ENCODE measurements at places on chromosomes 6 and 20.

DNA sequence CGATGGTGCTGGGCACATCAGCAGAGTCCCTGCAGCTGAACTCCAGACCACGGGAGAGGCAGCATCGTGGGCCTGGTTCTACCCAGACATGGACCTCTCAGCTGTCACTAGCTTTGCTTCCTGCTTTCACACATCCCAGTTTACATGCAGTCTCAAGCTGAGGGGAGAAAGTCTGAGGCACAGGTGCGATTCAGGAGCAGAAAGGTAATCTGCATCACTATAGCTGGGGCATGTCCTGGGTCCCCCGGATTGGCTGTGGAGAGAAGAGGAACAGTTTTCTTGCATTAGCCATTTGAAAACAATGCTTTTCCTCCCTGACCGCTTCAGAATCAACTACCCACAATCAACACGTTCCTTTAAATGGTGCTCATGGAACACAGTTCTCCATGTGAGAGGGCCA, 59.9 kb downstream of the PLAGL1 start:
- no peaks in the 10 kb centered on the region for H3K27me3 ChIP-seq
- no peaks in the 10 kb centered on the region for H3K4me1 ChIP-seq
- H3K27ac ChIP-seq: no peak overlapping the region
- peaks cover 7% of the 10 kb centered on the region for H3K36me3 ChIP-seq
- H3K4me3 ChIP-seq: no peak overlapping the region

DNA sequence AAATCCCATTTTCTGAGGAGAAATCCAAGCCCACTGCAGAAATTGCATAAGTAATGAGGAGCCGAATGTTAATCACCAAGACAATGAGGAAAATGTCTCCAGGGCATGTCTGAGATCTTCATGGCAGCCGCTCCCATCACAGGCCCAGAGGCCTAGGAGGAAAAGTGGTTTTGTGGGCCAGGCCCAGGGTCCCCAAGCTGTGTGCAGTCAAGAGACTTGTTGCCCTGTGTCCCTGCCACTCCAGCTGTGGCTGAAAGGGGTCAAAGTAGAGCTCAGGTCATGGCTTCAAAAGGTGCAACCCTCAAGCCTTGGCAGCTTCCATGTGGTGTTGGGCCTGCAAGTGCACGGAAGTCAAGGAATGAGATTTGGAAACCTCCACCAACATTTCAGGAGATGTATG, 276.6 kb downstream of the KHDRBS2 start:
- no peaks in the 10 kb centered on the region for H3K27me3 ChIP-seq
- H3K27ac ChIP-seq: no peak overlapping the region
- no peaks in the 10 kb centered on the region for H3K36me3 ChIP-seq
- no peak for DNase-seq
- no peak overlapping the region for H3K4me3 ChIP-seq

DNA sequence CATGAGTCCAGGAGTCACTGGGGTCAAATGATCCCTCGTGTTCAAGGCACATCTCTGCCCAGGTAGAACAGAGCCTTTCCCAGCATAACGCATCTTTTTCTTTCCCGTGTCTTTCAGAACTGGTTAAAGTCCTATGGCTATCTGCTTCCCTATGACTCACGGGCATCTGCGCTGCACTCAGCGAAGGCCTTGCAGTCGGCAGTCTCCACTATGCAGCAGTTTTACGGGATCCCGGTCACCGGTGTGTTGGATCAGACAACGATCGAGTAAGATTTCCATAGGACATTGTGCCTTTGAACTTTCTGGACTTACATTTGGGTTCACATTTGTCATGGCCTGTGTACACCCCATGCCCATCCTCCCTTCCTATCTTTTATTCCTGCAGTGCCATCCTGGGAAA, 20.2 kb downstream of the MMP24 start:
- H3K27me3 ChIP-seq: no peaks in the 10 kb centered on the region
- H3K4me1 ChIP-seq: peaks cover 11% of the 10 kb centered on the region
- H3K27ac ChIP-seq: no peak overlapping the region
- no peak for DNase-seq
- no peaks in the 10 kb centered on the region for H3K36me3 ChIP-seq

- H3K4me3 ChIP-seq: no peak overlapping the region
- H3K27ac ChIP-seq: no peak overlapping the region
- peaks cover 25% of the 10 kb centered on the region for H3K4me1 ChIP-seq
- H3K27me3 ChIP-seq: no peaks in the 10 kb centered on the region
- DNase-seq: no peak
Measured at GRCh38 chr20:43717616-43717995, 9.2 kb downstream of the GTSF1L start.

DNA sequence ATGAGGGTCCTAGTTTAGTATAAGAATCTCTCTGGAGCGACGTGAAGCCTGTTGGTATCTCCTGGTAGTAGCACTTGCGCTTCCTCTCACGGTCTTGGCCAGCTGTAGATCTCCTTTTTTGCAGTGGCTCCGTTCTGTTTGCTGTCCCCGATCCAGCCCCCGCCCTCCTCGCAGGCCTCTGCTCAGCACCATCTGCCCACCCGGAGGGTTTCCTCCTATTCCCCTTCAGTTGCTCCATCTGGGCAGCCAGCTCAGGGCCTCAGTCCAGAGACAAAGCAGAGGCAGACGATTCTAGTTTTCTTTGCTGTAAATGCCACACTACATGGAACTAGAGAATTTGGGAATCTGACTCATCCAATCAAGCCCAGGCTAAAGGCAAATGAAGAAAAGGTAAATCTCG, 126.6 kb downstream of the TIAM2 start:
- peaks cover 4% of the 10 kb centered on the region for H3K27me3 ChIP-seq
- H3K27ac ChIP-seq: no peak overlapping the region
- no peak for DNase-seq
- H3K36me3 ChIP-seq: no peaks in the 10 kb centered on the region

DNA sequence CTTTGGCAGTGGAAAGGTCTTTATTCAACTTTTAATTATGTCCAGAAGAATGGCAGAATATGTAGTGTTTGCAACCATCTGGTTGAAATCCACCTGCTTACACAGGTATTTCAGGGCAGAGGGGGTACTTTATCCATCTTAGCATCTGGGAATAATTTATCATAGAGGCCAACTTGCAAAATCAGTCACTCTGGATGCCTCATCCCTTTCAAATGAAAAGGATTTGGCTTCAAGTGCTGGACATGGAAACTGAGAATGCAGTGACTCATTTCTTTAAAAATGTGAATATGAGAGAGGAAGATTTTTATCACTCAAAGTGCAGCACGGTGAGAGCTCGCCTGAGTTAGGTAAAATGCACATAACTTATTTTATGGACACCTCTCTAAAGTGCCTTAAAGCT, 758.3 kb downstream of the KIF16B start:
- no peak overlapping the region for H3K4me3 ChIP-seq
- H3K27me3 ChIP-seq: no peaks in the 10 kb centered on the region
- no peak for DNase-seq
- H3K27ac ChIP-seq: no peak overlapping the region

- no peaks in the 10 kb centered on the region for H3K4me1 ChIP-seq
- H3K27me3 ChIP-seq: no peaks in the 10 kb centered on the region
- no peak overlapping the region for H3K4me3 ChIP-seq
- H3K36me3 ChIP-seq: no peaks in the 10 kb centered on the region
Measured at GRCh38 chr20:44450281-44450889, 25.3 kb upstream of the TTPAL start.

DNA sequence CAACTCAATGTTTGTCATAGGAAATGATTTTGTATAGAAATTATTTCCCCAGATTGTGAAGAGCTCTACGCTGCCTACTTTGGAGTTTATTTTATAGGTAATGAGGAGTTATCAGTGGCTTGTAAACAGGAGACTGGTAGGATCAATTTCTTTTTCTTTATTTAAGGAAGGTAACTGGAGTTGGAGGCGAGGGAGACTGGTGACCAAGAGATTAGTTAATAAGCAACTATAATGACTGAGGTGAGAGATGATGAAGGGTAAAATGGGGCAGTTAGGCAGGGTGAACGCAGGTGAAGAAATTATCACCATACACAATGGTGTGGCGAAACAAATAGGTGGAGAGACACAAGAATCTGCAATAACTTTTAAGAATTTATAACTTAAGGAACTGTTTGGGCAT, 100.2 kb downstream of the PRKN start:
- H3K4me1 ChIP-seq: no peaks in the 10 kb centered on the region
- peaks cover 13% of the 10 kb centered on the region for H3K36me3 ChIP-seq
- no peaks in the 10 kb centered on the region for H3K27me3 ChIP-seq

DNA sequence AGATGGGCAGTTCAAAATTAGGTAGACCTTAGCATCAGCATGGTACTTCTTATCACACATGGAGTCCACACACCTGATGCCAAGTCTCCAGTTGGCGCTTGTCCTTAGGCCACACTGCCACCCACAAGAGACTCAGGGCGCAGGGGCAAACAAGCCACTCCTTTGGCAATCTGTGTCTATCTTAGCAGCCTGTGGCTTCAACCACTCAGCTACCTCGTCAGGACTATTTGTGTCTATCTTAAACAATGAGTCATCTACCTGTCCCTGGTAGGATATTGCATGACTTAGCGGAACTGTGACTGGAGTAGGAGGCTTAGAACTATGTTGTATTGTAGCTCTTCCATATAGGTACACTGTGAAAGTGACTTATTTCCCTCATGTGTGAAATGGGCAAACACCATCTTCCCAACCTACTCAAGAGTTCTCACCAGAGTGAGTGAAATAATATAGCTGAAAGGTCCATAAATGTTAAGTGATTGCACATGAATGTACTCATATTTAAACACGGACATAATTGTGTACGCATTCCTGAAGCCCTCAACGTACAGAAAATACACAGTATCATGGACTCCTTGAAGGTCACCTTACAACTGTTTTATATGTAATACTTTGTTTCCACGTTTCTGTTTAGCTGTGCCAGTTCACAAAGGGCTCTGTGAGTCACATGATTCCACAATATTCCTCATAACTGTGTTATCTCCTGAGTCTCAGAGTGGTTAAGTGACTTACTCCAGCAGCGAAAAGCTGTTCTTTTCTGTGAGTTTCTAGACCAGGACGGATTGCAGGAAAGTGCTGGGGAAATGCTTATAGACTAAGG, 1.6 kb downstream of the TRIM27 start:
- no peak for DNase-seq
- peaks cover 35% of the 10 kb centered on the region for H3K4me1 ChIP-seq
- H3K36me3 ChIP-seq: peaks cover 48% of the 10 kb centered on the region
- peak overlapping the region; percentile 94 for H3K4me3 ChIP-seq

GRCh38 chr6:149158076-149158475, 159.4 kb upstream of the TAB2 start:
- peaks cover 11% of the 10 kb centered on the region for H3K36me3 ChIP-seq
- no peak overlapping the region for H3K27ac ChIP-seq
- peaks cover 17% of the 10 kb centered on the region for H3K4me1 ChIP-seq
- H3K27me3 ChIP-seq: no peaks in the 10 kb centered on the region
- DNase-seq: no peak

DNA sequence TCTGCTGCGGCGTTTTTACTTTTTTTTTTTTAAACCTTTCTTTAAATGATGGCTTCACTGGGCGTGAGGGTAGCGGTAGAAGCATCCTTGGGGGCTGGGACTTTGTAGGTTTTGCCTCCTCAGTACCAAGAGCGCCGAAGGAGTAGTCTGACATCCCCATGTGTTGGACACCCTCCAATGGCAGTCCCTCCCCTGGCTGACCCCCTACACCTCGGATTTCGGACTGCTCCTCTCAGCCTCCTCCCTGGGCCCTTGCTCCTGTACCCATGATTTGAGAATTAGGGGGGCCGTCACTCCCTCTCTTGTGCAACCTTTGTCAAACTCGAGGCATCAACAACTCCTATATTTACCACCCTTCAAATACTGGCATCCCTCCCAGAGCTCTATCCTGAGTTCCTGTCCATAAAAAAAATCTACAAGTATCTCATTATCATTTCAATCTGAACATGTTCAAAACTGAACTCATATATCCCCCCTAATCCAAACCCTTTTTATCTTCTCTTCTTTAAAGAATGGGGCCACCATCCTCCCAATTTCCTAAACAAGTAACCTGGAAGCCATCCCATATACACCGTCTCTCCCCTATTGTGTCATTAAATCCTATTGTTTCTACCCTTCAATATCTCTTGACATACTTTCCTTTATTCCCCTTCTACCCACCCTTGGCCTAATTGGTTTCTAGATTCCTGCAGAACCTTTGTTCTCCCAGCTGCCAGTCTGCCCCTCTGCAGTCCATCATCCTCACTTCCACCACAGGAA, 1.2 kb upstream of the ARFGEF3 start:
- H3K27ac ChIP-seq: no peak overlapping the region
- no peak for DNase-seq
- H3K36me3 ChIP-seq: no peaks in the 10 kb centered on the region

DNA sequence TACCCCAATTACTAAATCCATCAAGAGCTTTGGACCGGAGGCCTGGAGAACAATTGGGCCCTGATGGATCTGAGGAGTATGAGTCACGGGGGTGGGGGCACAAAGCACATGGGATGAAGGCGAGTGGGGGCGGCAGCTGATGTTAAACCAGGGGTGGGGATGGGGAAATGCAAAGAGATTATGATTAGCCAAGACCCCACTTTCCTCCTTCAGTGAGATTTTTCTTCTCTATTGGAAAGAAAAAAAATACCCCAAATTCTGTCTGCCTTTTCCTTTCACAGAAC, 57.9 kb downstream of the ARHGAP40 start:
- peaks cover 50% of the 10 kb centered on the region for H3K27me3 ChIP-seq
- no peak for DNase-seq
- no peaks in the 10 kb centered on the region for H3K4me1 ChIP-seq
- no peaks in the 10 kb centered on the region for H3K36me3 ChIP-seq
- no peak overlapping the region for H3K27ac ChIP-seq
